SW 1271 (cell line): ENCODE measurements at places on chromosomes 3 and 15.
A peak's percentile ranks its signal among the peaks of the same experiment; 100 is the strongest.

- DNase-seq, result no peak
Observed at GRCh38 chr3:126986001-126986400, 3.1 kb downstream of the PLXNA1 start.

DNA sequence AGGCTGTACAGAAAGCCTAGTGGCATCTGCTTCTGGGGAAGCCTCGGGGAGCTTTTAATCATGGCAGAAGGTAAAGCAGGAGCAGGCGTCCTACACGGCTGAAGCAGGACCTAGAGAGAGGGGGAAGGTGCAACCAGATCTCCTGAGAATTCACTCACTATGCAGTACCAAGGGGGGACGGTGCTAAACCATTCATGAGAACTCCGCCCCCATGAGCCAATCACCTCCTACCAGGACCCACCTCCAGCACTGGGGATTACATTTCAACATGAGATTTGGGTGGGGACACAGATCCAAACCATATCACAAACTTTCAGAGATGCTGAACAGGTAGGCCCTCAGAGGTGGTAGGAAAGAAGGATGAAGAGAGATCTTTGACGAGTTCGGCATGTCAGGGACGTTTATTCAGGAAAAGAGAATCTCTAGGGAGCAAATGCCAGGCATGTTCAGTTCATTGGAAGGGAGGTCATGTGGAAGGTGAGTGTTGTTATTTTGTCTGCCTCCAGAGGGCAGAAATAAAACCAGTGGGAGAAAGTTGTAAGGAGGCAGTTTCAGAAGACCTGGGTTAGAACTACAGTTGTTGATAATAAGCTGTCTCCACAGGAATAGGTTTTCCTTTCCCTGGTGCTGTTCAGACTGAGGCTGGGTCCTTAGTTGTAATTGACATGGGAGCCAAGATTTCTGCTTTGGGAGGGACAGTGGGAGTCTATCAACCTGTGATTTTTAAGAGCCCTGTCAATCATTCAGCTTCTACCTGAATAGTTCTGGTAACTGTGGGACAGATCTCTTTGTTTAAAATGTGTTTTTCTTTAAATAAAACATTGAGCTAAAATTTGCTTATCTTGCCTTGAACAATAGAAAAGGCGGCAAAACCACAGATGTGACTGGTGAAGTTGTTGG lies 4.3 kb upstream of the FNDC3B start:
- DNase-seq, result no peak

DNA sequence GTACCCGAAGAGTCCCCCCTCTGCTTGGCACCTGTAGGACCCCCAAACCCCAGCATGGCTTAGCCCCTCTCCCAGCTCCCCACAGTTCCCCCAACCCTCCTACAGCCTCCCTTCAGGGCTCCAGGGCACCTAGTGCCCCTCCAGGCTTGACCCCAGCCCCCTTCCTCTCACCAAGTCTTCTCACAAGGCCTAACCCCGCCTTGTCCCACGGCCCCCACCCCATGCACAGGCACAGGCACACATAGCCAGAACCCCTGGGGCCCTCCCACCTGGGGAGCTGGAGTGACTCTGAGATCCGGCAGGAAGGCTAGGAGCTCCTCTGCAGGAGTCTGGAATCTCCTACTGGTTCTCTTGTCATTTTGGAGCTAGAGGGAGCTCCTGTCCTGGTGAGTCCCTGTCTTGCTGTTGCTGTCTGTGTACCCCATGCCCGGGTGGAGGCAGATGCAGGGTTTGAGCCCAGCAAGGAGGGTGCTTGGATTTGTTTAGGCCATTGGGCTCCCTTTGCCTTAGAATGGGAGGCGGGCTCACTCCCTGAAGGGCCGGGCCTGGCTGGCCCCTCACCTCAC lies 39.6 kb downstream of the KLF13 start:
- DNase-seq, result no peak

- no peak for DNase-seq
Observed at GRCh38 chr3:21901484-21901883, 150.5 kb upstream of the ZNF385D start.

GRCh38 chr15:68307131-68307928 lies 29.8 kb downstream of the FEM1B start:
- no peak for DNase-seq

GRCh38 chr3:128285042-128285966 lies 132.0 kb downstream of the EEFSEC start:
- DNase-seq, result no peak

GRCh38 chr3:42376344-42376798 lies 34.0 kb downstream of the LYZL4 start:
- no peak for DNase-seq

- DNase-seq, result no peak
Observed at GRCh38 chr3:183827809-183828537, 2.6 kb upstream of the MAP6D1 start.

DNA sequence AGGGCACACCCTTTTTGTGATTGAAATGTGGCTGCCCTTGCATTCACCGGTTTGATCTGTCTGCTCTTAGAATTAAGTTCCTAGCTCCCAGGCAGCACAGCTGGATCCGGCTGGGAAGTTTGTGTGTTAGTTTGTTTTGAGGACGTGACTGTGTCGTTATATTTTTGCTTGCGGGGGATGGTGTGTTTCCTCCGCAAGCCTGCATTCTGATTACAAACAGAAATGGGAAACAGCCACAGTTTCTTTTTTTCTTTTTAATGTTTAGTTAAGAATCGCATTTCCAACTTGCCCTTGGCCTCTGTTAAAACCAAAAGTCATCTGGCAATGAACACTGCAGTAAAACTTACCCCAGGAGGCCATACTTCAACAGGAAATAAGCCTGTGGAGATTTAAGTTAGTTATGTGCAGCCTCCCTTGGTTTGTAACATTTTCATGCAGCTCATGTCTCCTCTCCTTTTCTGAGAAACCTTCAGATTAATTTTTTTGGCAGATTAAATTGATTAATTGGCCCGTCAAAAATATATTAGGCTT lies 888 bp downstream of the TMOD3 start:
- DNase-seq, result no peak

DNA sequence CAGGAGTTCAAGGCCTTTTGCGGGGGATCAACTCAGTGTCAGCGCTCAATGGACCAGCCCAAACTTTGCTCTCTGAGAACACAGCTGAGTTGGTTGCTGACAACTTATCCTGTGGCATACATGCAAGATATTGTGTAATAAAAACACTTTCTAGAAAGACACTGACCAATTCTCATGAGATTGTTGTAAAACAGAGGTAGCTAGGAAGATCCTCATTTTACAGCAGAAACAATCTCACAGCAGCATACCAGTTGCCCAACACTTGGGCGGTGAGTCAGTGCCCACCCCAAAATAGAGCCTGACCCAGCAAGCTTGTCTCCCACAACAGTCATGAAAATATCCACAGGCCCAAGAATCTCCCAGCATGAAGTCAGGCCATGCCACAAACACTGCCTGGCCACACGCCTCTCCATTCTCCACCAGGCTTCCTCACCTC lies 18.2 kb downstream of the KLHL6 start:
- DNase-seq, result no peak

- no peak for DNase-seq
Observed at GRCh38 chr15:63609448-63609847, 12.3 kb downstream of the FBXL22 start.

DNA sequence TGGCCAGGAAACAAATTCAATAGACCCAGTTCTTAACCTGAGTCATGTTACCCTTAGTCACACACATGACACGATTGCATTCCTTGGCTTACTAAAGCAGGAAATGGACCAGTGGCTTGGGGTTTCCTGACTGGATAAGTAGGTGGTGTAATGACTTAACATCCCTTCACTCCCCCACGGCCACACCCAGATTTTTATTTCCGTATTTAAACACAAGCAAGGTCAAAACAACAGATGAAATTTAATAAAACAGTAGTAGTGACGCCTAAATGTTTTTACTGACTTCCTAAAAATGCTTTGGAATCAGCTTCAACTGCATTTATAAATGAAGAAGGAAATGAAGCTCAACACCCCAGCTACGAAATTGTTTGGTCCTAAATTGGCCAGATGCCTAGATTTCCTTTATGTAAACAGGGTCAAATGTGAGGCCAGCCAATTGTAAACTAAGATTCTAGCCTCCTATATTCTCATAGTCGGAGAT lies 324.3 kb downstream of the CHST2 start:
- peak; percentile 90 for DNase-seq

GRCh38 chr15:66939016-66939415 lies 126.4 kb upstream of the SMAD3 start:
- DNase-seq, result no peak

DNA sequence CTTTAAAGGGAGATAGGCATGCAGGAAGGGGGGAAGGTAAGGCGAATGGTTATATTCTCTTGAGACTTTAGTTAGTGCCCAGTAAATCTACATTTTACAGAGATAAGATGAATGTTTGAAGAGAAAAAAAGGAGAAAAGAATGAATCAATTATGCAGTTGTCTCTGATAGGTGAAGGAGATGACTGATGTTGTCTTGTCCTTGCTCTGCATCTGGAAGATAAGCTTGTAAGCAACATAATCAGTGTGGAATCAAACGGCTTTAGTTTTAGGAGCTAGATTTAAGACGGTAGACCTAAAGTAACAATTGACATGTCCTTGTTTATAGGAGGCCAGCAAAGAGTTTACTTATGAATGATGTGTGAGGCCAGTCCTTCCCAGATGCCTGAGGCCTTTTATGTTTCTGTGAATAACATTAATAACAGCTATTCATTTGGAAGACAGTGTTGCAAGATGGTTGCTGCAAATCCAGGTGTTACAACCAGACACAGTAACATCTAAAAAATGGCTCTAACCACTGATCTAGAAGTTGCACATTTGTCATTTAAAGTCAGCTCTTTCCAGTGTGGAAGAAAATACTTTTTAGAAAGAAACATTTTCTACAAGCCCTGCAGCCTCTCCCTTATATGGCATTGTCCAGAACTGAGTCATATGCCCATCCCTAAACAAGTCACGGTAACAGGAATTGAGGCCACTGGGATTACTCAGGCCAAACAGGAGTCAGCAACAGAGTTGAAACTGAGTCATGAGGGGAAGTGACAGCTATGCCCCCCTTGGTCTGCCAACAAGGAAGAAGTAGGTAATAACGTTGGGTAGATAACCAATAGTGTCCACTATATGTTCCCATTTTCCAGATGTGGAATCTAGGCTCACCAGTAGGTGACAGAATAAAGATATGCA lies 77.5 kb upstream of the FBN1 start:
- DNase-seq, result peak; percentile 19

- no peak for DNase-seq
Observed at GRCh38 chr3:39752751-39753150, 56.7 kb upstream of the MYRIP start.

DNA sequence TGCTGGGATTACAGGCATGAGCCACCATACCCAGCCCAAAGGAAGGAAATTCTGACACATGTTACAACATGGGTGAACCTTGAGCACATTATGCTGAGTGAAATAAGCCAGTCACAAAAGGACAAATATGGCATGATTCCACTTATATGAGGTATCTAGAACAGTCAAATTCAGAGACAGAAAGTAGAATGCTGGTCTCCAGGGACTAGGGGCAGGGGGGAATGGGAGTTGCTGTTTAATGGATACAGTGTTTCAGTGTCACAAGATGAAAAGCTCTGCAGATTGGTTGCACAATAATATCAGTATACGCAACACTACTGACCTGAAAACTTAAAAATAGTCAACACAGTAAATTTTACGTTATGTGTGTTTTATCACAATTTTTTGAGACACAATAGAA lies 4.1 kb downstream of the SPATA12 start:
- no peak for DNase-seq

GRCh38 chr3:10205451-10206165 lies 40.9 kb downstream of the IRAK2 start:
- peak; percentile 97 for DNase-seq

- no peak for DNase-seq
Observed at GRCh38 chr3:98775459-98776139, 12.5 kb downstream of the ST3GAL6 start.

- DNase-seq, result no peak
Observed at GRCh38 chr3:155853214-155854140, 750 bp downstream of the SLC33A1 start.

GRCh38 chr3:32818229-32818969 lies 602 bp downstream of the TRIM71 start:
- DNase-seq, result no peak

DNA sequence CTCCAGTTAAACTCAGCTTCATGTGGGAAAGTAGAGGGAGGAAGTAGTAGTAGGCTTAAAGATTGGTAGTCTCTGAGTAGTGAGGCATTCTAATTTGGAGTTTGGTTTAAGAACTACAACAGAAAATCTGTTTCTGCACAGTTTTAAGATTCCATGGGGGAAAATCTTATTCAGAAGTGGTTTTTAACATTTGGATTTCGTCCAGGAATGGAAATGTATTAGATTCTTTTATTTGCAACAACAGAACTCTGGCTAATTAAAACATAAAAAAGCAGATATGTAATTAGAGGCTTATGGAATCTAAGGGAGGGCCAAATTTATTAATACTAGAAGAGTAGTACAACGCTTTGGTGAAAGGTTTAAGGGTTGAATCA lies 36.0 kb downstream of the NECTIN3 start:
- DNase-seq, result no peak

DNA sequence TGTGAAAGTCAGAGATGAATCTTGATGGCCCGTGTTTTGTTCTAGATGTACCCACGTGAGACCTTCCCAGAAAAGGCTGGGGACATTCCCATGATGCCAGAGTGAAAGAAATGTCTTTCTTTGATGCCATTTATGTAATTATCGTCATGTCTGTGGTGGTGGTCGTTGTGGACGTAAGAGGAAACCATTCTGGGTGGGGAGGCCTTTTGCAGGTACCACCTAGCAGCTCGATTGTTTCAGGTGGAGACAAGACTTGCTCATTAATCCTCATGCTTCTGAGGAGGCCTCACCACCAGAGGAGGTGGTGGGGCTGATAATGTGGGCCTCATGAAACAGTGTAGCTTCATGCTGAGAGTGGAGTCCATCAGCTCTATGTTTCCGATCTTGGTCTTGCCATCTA lies 58.1 kb upstream of the USP3 start:
- DNase-seq, result no peak

DNA sequence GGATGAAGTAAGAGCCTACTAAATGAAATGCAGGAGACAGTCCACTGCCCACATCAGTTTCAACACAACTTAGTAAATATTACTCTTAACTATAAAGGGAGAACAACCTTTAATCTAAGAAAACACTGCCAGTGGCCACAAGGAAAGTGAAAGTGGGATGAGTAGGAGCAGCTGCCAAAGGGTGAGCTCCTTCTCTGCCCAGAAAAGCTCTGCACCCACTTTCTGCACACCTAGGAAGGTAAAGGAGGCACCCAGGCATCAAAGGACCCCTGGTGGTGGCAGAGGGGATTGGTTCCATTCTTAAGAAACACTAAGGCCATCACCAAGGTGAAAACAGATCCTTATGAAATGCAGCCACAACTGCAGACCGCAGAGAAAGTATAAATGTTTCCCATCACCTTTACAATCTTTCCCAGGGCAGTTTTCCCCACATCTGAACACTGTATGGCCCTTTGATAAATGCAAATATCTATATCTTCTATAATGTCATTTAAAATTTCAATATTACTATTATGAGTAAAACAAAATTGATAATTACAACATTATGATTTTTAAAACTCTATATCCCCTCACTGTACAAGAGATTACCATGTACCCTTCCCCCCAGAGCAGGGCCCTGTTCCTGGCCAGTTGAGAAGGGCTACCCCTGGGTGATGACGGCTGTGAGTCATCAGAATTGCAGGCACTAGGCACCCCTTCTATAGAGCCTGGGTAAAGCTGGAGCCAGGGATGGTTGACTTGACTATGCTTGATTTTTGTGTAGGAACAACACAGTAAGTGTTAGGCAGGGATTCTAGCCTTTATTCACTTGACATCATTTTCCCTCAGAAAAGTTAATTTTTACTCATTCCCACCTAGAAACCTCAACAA lies 92.0 kb downstream of the SNRK start:
- DNase-seq, result no peak

- no peak for DNase-seq
Observed at GRCh38 chr15:73001840-73002239, 50.4 kb upstream of the NEO1 start.
